Uterus (tissue), 4 donors: ENCODE measurements at places on chromosomes 3 and 15. TPM values are rescaled to one million over a fixed set of nuclear protein-coding genes. Genes with fewer than 3 reads are reported as not detected.

GRCh38 chr15:79592126-79592525, 160.0 kb downstream of the MINAR1 start:
- no peak for DNase-seq
- no peaks in the 10 kb centered on the region for H3K27me3 ChIP-seq

DNA sequence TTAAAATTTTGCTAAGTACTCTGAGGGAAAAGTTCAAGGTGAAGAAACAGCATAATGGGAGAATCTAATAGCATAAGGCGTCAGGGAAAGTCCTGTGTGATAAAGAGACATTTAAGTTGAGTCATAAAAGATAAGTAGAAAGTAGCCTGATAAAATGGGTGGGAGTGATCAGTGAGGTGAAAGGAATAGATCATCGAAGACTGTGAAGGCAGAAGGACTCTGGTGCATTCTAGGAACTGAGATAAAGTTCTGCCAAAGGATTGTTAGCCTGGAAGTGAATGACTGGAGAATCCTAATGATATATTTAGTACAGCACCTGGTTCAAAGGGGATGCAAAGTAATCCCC, 149.9 kb downstream of the CFAP20DC start:
- DNase-seq: no peak
- no peaks in the 10 kb centered on the region for H3K27me3 ChIP-seq
- H3K4me1 ChIP-seq: no peaks in the 10 kb centered on the region

- no peak overlapping the region for H3K4me3 ChIP-seq
- no peaks in the 10 kb centered on the region for H3K4me1 ChIP-seq
- H3K27me3 ChIP-seq: no peaks in the 10 kb centered on the region
- DNase-seq: no peak
- peaks cover 2% of the 10 kb centered on the region for H3K36me3 ChIP-seq
- H3K27ac ChIP-seq: no peak overlapping the region
These were observed 10.7 kb downstream of the CNTN6 start for GRCh38 chr3:1103525-1103924.

GRCh38 chr15:86892774-86893449, 813.2 kb downstream of the AGBL1 start:
- DNase-seq: no peak
- H3K27ac ChIP-seq: no peak overlapping the region
- no peaks in the 10 kb centered on the region for H3K36me3 ChIP-seq
- no peaks in the 10 kb centered on the region for H3K4me1 ChIP-seq

DNA sequence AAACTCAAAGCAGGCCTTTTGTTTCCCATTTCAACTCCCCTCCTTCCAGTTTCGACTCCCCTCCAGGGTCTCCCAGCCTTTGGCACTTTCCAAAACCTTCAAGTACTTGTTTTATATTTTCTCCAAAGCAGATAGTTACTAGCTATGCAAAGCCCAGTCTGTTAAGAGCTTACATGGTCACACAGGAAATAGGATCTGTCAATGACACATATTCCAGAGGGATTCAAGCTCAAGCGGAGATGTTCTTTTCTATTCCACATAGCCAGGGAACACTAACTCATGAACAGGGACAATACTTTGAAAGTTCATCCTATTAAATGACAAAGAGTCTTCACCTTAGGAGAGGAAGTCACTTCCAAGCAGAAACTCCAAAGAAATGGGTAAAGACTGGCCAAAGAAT, 18.6 kb downstream of the SUCLG2 start:
- no peak for DNase-seq
- no peak overlapping the region for H3K4me3 ChIP-seq
- no peaks in the 10 kb centered on the region for H3K27me3 ChIP-seq
- H3K4me1 ChIP-seq: no peaks in the 10 kb centered on the region

The FOXL2 gene
- not detected for total RNA-seq

The SLC28A1 gene
- 0.43 TPM for total RNA-seq

The CCDC71 gene
- 58.2 TPM for total RNA-seq

The TMEM40 gene
- not detected for total RNA-seq

The CMTM6 gene
- total RNA-seq: 118 TPM
